ENCODE measurements at places on chromosomes 5 and 9.

DNA sequence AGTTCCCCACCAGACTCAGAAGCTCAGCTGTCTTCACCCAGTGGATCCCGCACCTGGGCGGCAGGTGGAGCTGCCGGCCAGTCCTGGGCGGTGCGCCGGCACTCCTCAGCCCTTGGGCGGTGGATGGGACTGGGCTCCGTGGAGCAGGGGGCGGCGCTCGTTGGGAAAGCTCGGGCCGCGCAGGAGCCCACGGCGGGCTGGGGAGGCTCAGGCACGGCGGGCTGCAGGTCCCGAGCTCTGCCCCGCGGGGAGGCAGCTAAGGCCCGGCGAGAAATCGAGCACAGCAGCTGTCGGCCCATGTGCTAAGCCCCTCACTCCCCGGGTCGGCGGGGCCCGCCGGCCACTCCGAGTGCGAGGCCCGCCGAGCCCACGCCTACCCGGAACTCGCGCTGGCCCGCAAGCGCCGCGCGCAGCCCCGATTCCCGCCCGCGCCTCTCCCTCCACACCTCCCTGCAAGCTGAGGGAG, 560.0 kb downstream of the BRINP1 start:
- no peak for DNase-seq

- no peak for DNase-seq
Measured at GRCh38 chr5:122076050-122076461, 2.0 kb downstream of the LOX start.

- DNase-seq = no peak
Measured at GRCh38 chr9:96187151-96187555, 114.8 kb downstream of the HSD17B3 start.

DNA sequence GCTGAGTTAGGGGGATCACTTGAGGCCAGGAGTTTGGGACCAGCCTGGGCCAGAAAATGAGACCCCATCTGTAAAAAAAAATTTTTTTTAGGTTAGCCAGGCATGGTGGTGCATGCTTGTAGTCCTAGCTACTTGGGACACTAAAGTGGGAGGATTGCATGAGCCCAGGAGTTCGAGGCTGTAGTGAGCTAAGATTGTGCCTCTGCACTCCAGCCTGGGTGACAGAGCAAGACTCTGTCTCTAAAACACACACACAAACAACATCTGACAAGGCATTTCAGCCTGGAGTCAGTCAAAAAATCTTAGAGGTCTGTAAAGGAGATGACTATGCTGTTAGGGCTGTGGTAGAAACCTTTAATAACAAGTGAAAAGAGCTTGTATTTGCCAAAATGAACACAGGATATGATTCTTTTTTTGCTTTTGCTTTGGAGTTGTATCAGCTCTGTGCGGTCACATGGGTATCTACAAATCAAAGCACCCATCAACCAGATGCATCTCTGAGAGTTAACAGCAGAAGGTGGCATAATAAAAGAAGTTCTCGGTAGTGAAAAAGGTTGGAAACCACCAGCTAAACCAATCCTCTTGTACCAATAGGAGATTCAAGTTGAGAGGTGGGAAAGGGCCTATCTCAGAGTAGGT, 3.6 kb upstream of the PSMD5 start:
- DNase-seq = peak; percentile 49

GRCh38 chr9:91836515-91836914, 113.5 kb downstream of the ROR2 start:
- DNase-seq = no peak

GRCh38 chr5:139049780-139050179, 148.4 kb downstream of the SIL1 start:
- no peak for DNase-seq

- no peak for DNase-seq
Measured at GRCh38 chr9:30519756-30520155, 1864.7 kb upstream of the ACO1 start.

GRCh38 chr5:112682621-112683061, 55.0 kb upstream of the APC start:
- no peak for DNase-seq

- DNase-seq = no peak
Measured at GRCh38 chr5:123748239-123748638, 236.3 kb downstream of the CSNK1G3 start.

GRCh38 chr9:101671567-101671966, 66.9 kb downstream of the GRIN3A start:
- no peak for DNase-seq

- DNase-seq = no peak
Measured at GRCh38 chr5:83277953-83278352, 193.6 kb upstream of the VCAN start.

DNA sequence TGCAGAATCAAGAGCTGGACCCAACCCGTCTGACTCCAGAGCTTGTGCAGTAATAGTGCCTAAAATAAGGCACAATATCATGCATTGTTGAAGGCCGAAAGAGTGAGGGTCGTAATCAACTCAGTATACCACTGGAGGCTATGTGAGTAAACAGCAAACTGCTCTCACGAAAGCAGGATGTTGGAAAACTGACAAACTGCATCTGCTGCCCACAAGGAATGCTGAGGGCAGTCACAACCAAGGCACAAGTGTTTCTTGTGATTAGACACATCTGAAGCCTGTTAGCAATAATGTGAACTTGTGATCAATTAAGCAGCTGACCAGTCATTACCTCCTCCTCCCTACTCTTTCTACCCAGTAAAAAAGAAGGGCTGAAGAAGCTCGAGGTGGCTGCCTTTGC, 48.8 kb downstream of the TRPM3 start:
- no peak for DNase-seq

DNA sequence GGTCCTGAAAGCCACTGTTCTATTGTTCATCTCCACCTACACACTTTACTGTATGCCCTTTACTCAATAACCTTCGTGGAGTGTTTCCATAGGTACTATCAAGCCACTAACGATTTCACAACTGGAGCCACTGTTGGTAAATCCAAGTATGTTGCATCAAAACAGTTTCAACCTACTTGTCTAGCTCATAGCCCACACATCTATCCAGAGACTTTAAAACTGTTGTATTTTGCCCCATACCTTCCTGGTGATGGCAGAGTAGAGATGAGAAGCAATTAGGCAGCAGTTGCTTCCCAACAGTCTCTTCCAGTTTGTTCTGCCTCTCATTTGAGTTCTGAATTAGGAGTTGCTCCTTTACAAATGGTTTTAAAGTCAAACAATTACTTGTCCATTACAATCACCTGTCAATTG, 607 bp downstream of the FAXDC2 start:
- DNase-seq = no peak

GRCh38 chr5:150211156-150212030, 21.5 kb downstream of the SLC6A7 start:
- no peak for DNase-seq

GRCh38 chr5:119276978-119277377, 78.8 kb upstream of the TNFAIP8 start:
- no peak for DNase-seq

DNA sequence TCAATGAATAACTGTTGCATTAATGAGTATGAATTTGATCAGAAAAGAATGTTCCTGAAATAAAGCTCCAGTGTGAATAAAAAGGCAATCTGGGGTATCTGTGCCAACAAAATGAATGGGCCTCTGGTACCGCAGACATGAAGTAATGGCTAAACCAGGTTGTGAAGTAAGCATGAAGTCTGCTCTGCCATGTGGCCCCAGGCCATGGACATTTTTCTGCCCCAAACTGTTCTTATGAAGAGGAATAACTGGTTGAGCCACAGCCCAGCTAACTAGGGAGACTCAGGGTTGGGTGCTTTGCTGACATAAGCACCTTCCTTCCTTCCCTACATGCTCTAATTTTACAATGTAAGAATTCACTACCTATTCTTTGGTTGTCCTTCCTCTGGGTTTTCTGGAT, 147.4 kb upstream of the LRRTM2 start:
- DNase-seq = no peak

DNA sequence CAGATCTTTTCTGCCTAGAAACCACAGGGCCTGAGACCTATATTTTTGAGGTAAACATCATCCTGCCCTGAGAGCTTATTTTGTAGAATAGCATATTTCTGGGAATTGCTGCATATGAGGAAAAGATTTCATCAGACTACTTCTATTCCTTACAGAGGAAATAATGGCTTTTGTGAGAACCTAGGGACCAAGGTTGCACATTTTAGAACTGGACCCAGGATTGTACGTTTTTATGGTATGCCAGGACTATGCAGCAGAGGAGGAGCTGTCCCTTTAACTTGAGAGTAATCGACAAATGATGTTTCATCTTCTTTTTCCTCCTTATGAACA, 2.2 kb upstream of the ALDH1A1 start:
- no peak for DNase-seq

GRCh38 chr9:88710449-88710848, 175.5 kb downstream of the NXNL2 start:
- DNase-seq = no peak

DNA sequence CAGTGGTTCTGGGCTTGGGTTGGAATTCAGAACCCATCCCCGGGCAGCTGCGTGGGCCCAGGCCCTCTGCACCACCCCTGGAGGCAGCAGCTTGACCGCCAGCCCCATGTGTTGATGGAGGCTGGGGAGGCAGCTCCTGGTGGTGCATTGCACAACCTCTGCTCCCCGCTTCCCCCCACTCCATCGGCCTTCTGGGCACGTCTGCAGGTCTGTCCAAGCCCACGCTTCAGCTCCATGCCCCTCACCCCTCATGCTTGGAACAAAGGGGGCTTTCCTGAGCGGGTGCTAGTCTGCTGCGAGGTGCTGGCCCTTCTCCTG, 1.4 kb downstream of the NCS1 start:
- DNase-seq = no peak

DNA sequence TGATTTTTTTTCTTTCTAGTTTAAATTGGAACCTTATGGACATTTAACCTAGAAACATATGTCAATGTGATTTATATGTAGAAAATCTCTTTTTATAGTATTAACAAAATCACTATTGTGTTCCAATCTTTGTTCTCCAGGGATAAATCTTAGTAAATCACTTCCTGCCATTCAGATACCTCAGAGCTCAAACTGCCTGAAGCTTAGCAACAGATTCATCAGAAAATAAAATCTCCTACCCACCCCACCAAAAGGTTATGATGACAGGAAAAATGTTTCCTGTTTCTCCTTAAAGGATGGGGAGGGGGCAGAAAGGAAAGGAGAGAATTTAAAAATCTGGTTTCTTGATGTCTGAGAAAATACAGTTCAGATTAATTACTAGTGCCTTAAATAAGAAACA, 105.0 kb upstream of the TUT7 start:
- no peak for DNase-seq

GRCh38 chr9:116432051-116432450, 255.1 kb upstream of the TRIM32 start:
- no peak for DNase-seq

DNA sequence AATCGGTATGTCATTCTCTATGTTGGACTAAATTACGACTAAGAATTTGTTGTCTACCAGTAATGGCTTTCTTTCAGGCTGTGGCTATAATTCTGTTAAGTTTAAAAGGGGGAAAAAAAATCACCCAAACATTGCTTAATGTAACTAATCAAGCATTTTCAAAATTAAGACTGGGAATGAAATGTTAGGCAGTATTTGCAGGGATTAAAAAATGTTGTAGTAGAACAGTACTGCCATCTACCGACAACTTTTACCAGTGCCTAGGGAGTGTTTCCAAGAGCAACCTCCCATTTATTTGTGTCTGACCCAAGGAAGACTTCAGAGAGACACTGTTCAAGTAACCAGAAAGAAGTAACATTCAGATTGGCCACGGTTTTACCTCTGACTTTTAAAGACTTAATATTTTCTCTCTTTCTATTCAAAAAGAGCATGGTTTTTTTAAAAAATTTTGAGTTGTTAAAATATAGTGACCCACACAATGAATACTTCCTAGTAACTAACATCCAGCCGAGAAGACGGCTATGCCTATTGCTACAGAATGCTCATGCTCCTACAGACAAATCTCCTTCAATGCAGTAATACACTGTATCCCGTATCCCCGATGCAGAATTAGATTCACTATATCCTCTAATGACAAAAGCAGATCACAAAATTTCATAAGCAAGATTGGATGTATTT, 92.4 kb downstream of the ARL15 start:
- DNase-seq = peak; percentile 5

DNA sequence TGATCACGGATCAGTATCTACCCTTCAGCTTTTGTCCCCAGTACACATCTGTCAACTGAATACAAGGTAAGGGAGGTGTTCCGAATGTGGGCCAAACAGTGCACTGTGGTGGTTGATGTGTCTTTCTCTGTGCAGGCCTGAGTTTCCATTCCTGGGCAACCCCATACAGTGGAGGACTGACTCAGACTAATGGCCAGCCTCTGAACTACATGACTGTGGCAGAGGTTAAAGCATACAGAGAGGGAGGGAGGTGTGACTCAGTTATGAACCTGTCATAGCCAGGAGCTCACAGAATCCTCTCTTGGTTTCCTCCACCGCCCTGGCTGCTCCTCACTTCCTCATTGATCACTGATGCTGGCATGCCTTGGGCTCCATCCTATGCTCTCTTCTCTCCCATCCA, 136.4 kb upstream of the TAS2R1 start:
- no peak for DNase-seq

DNA sequence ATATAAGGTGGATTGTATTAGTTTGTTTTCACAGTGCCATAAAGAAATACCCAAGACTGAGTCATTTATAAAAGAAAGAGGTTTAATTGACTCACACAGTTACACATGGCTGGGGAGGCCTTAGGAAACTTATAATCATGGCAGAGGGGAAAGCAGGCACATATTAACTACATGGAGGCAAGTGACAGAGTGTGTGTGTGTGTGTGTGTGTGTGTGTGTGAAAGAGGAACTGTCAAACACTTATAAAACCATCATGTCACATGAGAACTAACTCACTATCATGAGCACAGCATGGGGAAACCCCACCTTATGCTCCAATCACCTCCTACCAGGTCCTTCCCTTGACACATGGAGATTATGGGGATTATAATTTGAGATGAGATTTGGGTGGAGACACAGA, 118.6 kb downstream of the SPEF2 start:
- no peak for DNase-seq

- no peak for DNase-seq
Measured at GRCh38 chr5:142057697-142058056, 44.9 kb upstream of the GNPDA1 start.

GRCh38 chr5:131959136-131959535, 13.7 kb upstream of the MEIKIN start:
- DNase-seq = no peak

DNA sequence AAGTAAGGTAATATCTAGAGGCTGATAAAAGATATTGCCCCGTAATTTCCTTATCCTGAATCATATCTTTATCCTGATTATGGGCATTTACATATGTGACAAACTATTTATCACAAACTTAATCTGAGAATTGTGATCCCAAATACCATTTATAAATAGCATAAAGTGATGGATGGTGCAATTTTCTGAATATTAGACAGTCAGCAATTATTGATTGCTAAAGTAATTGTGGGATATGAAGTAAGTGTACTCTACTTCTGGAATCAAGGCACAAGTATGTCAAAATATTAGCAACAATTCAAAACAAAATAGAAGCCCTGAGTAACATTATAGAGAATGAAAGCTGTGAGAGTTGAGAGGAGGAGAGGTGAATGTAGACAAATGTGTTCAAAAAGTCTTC, 361.9 kb upstream of the CDH6 start:
- no peak for DNase-seq
